Kasumi-1 (cell line): ENCODE measurements at places on chromosomes 11 and 22.

DNA sequence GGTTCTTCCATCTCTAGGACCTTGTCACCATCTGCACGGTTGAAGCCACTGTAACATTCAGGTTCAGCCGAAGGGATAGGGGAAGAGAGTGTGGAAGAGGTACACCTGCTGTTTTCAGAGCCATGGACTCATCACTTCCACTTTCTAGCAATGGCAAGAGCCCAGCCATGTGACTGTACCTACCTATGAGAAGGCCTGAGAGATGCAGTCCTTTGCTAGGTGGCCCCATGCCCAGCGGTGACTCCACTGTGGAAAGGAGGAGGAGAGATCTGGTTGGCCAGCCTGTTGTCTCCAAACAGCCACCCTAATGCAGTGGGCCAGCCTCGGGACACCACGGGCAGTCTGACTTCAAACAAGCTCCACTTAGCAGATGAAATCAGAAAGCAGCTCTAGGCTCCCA lies 16.0 kb downstream of the RASD2 start:
- no peak for DNase-seq

- DNase-seq: no peak
Measured at GRCh38 chr22:45702981-45703380, 31.3 kb downstream of the ATXN10 start.

DNA sequence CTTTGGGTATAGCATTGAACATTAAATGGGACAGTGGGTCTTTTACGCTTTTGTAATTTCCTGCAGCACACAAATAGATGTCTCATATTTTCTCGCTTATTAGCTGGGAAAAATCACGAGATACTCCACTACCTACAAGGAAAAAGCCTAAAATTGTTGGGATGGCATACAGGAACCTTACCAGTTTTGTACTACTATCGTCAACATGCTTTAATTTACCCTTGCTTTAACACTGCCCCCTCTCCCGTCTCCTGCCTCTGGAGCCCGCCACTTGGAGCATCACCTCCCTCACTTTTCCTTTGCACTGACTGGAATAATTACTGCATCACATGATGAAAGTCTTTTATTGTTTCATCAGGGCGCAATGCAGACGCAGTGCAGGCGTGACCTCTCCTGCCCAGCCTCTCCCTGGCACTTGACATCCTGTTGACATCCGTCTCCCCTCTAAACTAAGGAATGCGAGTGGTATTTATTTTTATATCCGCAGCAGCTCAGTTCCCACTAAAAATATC lies 1.0 kb upstream of the FNBP4 start:
- peak; percentile 67 for DNase-seq

- no peak for DNase-seq
Measured at GRCh38 chr11:30503156-30503555, 83.0 kb downstream of the MPPED2 start.

DNA sequence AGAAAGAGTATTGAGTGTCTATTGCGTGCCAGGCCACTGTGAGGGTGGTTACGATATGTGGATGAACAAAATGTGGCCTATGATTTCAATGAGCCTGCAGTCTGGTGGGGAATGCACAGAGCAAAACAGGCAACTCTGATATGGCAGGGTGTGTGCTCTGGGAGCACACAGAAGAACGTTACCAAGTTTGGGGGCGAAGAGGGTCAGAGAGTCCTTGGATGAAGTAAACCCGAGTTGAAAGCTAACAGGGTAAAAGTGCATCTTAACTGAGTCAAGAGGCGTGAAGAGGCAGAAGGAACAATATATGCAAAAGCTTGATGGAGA lies 258 bp downstream of the CFAP68 start:
- DNase-seq: no peak

- DNase-seq: no peak
Measured at GRCh38 chr11:78653294-78653909, 78.7 kb upstream of the NARS2 start.

DNA sequence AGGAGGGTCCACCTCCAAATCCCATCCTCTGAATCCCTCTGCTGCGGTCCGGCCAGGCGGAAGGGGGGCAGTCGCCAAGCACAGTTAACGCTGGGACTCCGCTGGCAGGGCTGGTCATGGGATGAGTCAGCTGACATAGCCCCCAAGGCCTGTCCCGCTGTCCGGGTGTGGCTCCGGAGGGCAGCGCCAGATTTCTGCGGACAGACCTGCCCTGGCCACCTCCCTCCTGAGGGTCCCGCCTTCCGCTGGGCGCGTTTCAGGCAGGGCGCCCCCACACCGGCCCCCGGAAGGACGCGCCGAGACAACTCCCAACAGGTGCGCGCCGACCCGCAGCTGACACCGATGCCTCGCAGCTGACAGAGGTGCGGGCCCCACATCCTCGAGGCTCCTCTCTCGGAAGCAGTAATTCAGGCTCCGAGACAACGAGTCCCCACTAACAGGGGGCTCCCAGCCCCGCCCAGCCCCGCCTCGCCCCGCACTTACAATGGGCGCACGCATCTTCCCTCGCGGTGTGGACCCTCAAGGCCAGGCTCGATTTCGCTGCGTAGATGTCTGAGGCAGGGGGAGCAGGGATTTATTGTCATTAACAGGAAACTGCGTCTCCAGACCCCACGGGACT lies 607 bp downstream of the PLAAT3 start:
- DNase-seq: no peak

GRCh38 chr22:50260801-50261614 lies 475 bp downstream of the MAPK12 start:
- DNase-seq: peak; percentile 29

DNA sequence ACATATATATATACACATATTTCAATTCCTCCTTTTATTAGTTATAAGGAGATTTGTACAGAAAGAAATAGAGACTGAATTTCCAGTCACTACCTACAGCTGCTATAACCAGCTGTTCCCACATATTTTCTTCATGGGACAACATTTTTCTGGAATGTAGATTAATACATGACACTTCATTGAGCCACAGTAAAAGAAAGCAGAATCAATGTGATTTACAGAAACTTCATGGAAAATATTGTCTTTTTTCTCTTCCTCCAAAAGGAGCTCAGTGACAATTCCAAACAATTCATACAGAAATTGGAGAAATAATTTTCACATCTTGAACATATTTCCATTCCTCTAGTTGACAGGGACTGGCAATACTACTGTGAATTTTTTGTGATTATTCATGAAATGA lies 249.2 kb downstream of the DLG2 start:
- DNase-seq: no peak

GRCh38 chr11:8261921-8262551 lies 1.6 kb downstream of the LMO1 start:
- DNase-seq: no peak

GRCh38 chr11:96173422-96173821 lies 169.6 kb downstream of the MAML2 start:
- DNase-seq: peak; percentile 52

- DNase-seq: no peak
Measured at GRCh38 chr11:83895516-83895915, 609.3 kb upstream of the CCDC90B start.

DNA sequence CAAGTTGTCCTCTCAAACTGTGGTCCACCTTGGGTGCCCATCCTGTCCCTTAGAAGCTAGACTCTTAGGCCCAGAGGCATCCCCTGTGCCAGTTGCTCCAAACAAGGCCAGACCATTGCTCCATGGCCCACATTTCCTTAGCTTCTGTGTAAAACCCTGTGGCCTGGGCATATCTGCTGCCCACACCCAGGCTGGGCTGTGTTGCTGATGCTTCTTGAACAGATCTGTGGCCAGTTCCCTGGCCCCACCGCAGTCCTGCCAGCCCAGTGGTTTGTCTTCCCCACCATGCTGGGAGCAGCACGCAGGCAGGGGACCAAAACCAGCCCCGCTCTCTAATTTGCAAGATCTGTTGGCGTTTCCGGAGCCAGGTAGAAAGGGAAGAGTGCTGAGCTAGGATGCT lies 72.2 kb downstream of the CSNK2A3 start:
- no peak for DNase-seq

GRCh38 chr22:36257308-36257707 lies 4.4 kb downstream of the APOL1 start:
- no peak for DNase-seq

- no peak for DNase-seq
Measured at GRCh38 chr11:92464822-92465221, 240.2 kb downstream of the FAT3 start.

- DNase-seq: no peak
Measured at GRCh38 chr11:125079151-125079877, 16.2 kb downstream of the SLC37A2 start.

- DNase-seq: no peak
Measured at GRCh38 chr11:1827095-1827813, 7.5 kb upstream of the SYT8 start.

- DNase-seq: no peak
Measured at GRCh38 chr11:11608783-11609232, 13.0 kb downstream of the GALNT18 start.

- DNase-seq: no peak
Measured at GRCh38 chr22:49242480-49242879, 585.2 kb downstream of the BRD1 start.

- no peak for DNase-seq
Measured at GRCh38 chr11:16095756-16096155, 260.6 kb downstream of the SOX6 start.

- DNase-seq: no peak
Measured at GRCh38 chr11:47443028-47443700, 5.8 kb downstream of the RAPSN start.

- no peak for DNase-seq
Measured at GRCh38 chr11:126716456-126717083, 284.0 kb downstream of the KIRREL3 start.

DNA sequence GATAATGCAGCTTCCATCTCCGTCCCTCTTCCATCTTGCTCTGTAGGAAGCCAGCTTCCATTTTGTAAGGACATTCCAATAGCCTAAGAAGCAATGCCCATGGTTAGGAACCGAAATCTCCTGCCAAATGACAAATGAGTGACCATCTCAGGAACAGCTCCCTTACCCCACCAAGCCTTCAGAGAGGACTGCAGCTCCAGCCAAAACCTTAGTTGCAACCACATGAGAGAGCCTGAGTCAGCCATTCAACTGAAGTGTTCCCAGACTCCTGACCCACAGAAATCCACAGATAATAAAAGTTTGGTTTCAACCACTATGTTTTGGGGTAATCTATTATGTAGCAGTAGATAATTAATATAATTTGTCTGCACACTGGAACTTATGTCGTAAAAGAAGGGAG lies 51.7 kb upstream of the LDLRAD3 start:
- no peak for DNase-seq

- DNase-seq: no peak
Measured at GRCh38 chr11:125025968-125026367, 37.1 kb upstream of the SLC37A2 start.

GRCh38 chr22:30906411-30906810 lies 62.2 kb downstream of the MORC2 start:
- DNase-seq: no peak

DNA sequence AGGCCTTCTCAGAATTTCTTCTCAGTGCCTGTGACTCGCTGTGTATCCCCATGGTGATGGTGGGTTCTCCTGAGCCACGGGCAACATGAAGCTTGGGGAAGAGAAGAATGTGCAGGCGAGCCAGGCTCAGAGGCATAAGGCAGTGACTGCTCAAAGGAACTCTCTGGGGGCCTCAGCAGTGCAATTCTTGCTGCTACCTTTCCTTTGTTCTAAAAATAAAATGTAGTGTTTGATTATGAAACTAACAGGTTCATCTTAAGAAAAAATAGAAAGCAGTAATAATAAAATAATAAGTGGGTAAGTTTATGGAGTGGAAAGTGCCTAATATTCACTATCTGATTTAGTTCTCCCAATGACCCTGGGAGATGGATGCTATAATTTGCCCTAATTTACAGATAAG lies 46.7 kb downstream of the MEI1 start:
- DNase-seq: no peak

DNA sequence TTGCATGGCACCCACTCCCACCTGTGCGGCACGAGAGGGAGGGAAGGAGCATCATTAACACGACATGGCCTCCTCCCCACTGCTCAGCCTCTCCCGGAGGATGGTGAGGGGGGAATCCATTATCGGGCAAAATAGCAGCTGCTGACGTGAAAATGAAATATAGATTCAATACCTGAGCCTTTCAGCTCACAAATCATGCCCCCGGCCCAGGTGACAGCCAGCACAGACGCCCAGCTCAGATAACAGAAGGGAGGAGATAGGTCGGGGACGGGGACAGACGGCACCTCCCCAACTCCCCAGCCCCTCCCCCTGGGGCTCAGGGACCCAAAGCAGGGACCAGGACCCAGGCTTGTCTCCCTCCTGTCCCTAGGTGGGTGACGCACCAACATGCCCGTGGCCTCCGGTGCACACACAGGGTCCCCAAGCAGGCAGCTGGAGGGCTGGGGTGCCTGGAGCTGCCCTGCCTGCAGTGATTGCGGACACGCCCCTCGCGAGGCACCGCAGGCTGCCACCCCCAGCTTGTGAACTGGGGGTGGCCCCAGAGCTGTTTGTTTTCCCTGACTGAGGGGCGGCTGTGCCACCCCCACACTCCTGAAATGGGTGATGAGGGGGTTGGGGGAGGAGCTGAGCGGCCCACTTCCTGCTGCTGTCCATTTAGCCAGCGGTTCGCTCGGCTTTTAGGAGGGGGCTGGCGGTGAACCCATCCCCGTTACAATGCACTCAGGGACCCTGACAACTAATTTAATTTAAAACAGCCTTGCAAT lies 31.7 kb downstream of the FLRT1 start:
- no peak for DNase-seq

GRCh38 chr11:113461639-113462038 lies 13.6 kb downstream of the DRD2 start:
- DNase-seq: no peak

DNA sequence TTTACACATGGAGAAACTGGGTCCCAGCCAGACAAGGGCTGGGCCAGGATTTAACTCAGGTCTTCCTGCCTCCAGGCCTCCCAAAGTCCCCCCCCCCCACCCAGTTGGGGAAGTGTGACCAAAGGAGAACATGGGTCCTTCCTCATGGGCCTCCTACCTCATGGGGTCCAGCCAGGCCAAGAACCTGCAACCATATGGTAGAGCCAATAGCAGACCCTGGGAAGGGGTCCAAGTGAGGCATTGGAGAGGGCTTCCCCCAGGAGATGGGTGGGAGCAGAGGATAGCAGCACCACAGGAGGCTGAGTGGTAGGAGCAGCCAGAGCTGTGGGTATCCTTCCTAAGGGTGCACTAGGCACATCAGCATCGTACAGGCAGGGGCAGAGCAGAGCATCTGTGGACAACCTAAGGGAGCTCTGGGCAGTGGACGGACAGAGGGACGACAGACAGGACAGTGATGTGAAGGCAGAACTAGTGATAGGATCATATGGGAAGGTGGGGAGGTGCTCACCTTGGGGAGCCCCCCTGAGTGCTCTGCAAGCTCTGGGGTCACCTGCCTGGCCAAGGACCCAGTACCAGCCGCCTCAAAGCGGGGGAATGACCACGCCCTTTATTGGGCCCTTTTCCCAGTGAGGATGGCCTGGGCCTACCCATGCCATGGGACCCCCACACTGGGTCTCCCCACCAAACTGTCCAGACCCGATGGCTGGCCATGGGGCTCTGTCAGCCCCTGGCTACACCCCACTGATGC lies 4.5 kb downstream of the ARVCF start:
- no peak for DNase-seq

- DNase-seq: no peak
Measured at GRCh38 chr22:37137131-37137530, 12.6 kb downstream of the IL2RB start.

- DNase-seq: peak; percentile 78
Measured at GRCh38 chr11:9250139-9250582, 15.0 kb downstream of the DENND5A start.

GRCh38 chr22:37274380-37274862 lies 7.9 kb upstream of the CYTH4 start:
- DNase-seq: peak; percentile 85
